Ecto neural progenitor cell (in vitro differentiated cells): ENCODE measurements at places on chromosomes 7 and 10.

- no peak for DNase-seq
Observed at GRCh38 chr7:129845178-129845971, 107.4 kb downstream of the UBE2H start.

GRCh38 chr7:142835487-142835886, 19.4 kb upstream of the EPHB6 start:
- DNase-seq, result no peak

DNA sequence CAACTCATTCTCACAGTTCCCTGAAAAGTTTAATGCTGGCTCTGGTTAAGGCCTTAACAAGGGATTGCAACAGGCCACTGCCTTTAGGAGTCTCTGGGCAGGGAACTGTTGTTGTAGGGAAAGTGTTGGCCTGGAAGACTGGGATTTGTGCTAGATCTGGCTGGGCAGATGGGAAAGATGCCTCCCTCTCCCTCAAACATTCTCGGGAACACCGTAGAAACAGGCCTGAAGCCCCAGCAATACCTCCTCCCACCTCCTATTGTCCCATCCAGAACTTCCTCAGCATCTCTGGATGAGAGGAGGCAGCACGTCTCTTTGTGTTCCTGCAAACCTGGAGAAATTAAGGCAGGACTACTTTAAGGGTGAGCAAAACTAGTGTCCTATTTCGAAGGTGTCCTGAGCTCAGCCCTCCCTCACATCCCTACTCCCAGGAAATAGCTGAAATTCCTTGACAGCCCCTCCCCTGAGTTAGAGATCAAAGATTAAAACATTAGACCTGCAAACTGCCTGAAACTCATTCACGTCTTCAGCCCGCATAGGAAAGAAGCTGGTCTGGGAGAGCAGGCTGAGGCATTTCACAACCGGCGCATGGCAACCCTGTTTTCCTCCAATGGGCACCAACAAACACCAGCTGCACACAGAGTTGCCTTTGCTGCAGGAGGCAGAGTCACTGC, 10.9 kb upstream of the MAP3K8 start:
- DNase-seq, result peak; percentile 57

- no peak for DNase-seq
Observed at GRCh38 chr7:106704000-106704840, 43.3 kb upstream of the CCDC71L start.

DNA sequence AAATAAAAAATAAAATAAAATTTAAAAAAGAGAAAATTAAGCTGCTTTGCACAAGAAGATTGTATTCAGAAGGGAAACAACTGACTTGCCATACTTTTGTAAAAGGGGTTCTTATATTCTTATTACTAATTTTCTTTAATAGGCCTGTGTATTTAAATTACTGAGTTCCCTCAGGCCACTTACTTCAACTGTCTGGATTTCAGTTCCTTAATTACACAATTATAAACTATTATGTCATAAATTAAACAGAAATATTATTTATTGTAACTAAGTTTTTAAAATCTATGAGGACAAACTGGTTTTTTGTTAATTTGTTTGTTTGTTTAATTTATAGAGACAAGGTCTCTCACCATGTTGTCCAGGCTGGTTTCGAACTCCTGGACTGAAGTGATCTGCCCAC, 22.4 kb upstream of the MICU1 start:
- no peak for DNase-seq

DNA sequence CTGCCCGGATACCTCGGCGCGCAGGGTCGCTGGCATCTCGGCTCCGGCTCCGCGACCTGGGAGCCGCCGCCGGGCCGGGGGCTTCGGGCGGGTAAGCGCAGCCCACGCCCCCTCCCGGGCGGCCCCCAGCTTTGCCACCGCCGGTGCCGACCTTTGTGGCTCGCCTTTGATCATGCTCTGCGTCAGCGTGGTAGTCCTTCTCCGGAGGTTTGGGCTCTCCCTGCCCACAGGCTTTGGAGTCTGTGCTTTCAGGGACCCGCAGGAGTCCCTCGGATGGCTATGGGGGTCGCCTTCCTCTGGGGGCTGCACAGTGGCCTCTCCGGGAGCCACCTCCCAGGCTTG, 7.3 kb downstream of the ATP6V1F start:
- DNase-seq, result peak; percentile 68

GRCh38 chr7:44535348-44536064, 5.6 kb downstream of the NPC1L1 start:
- DNase-seq, result no peak

DNA sequence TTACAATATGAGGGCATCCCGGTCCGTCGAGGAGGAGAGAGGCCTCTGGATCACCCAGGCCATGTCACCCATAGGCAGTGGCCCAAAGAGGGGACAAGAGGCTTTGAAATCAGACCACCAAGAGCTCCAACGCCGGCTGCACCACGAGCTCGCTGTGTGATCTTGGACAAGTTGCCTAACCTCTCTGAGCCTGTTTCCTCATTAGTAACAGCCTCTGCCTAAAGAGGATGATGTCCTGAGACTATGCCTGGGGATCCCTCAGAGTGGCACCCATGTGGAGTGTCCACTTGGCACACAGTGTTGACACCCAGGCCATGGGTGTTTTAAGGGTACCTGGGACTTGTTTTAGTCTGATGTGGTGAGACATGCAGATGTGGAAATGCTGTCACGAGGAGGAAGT, 50.8 kb downstream of the MICALL2 start:
- DNase-seq, result no peak

DNA sequence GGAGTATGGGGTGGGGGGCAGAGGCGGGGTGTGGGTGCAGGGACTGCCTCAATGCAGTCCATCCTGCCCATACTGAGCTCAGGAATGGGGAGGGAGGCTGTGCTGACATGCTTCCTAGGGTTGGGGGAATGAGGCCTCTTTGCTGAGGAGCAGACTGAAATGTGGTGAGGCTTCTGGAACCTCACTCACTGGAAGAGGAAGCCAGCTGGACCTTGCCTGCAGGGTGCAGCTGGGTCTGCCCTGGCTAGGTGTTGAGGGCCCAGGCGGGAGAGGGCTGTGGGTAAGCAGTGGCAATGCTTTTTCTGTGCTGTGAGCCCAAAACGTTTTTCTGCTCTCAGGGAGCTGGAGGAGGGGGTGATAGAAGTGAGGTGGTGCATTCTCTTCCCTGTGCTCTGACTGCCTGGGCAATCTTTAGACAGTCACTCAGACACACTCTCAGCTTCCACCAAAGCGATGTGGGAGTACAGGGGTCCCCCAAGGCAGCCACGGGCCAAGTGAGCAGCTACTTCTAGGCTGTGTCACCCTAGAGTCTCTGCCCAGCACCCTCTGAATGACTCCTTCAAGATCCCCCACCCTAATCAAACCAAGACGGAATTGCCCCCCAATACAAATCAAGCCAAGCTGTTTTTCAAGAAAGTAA, 41.1 kb upstream of the BMPR1A start:
- no peak for DNase-seq

- no peak for DNase-seq
Observed at GRCh38 chr10:89151857-89152256, 55.3 kb downstream of the CH25H start.

DNA sequence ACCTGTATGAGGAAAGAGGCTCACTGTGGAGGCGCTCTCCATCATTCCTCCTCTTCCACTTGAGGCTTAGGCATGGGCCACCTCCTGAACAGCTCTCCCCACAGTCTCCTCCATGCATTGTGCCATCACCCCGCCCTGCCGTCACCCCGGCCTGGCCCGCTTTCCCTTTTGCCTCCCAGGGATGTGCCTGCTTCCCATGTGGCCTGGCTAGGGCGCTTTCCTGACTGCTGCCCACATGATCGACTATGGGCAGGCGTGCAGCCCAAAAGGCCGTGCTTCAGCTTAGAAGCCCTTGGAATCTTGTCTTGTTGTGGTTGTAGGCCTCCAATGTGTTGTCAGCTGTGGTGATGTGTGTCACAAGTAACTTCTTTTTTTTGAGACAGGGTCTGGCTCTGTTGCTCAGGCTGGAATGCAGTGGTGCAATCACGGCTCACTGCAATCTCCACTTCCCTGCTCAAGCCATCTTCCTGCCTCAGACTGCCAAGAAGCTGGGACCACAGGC, 1.8 kb upstream of the ACTR3C start:
- no peak for DNase-seq

- DNase-seq, result no peak
Observed at GRCh38 chr10:28558923-28559508, 26.1 kb downstream of the WAC start.

DNA sequence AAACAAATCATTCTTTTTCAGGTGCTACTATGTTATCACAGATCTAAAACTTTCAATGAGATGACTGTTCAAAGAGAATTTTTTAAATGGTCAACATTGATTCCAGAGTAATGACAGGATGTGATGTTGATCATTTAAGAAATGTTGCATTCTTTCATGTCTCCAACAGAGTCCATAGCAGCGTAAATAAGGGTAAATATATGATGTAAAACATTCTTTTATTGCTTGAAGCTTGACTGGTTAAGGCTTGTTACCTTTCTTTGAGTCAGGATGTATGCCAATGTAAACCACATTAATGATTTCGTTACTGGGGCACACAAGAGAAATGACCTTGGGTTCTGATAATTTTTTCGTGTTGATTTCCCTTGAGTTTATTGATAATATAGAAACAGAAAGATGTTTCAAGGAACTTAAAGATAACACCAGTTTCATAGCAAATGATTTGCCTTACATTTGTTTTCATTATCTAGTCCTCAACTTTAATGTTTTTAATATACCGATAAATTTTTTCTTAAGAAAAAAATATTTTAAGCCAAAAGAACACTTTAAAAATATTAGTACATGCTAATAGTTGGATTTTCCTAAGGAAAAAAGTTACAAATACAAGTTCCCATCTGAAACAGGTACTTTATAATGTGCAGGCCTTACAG, 3.5 kb downstream of the STK17A start:
- DNase-seq, result no peak

- no peak for DNase-seq
Observed at GRCh38 chr7:78134256-78134655, 335.7 kb downstream of the PHTF2 start.

DNA sequence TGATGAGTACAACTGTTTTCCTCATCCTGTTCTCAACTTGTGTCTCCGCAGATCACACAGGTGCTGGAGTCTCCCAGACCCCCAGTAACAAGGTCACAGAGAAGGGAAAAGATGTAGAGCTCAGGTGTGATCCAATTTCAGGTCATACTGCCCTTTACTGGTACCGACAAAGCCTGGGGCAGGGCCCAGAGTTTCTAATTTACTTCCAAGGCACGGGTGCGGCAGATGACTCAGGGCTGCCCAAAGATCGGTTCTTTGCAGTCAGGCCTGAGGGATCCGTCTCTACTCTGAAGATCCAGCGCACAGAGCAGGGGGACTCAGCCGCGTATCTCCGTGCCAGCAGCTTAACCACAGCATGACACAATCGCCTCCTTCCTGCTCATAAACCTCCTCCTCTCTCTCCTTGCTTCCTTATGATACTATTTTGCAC, 126.7 kb upstream of the PRSS58 start:
- no peak for DNase-seq

- no peak for DNase-seq
Observed at GRCh38 chr7:45036317-45036716, 36.3 kb downstream of the CCM2 start.

- DNase-seq, result no peak
Observed at GRCh38 chr7:121697731-121698316, 175.1 kb upstream of the PTPRZ1 start.

GRCh38 chr10:21449288-21449966, 76.1 kb downstream of the SKIDA1 start:
- no peak for DNase-seq

DNA sequence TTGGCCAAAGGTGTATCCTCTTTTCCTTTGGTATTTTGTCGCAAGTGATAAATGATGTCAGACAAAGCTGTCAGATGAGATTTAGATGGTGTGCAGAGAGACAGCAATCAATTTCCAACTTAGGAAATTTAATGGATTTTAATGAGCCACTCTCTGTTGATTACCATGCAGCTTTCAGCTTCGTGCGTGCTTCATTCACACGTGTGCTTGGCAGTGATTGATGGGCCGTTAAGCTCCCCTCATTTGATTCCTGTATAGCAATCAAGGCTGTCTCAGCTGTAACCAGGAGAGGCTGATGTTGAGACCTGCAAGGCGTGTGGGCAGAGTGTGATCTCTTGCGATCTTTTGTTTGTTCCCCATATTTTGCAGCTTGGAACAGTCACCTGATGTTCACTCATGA, 439.6 kb downstream of the CALN1 start:
- DNase-seq, result no peak

DNA sequence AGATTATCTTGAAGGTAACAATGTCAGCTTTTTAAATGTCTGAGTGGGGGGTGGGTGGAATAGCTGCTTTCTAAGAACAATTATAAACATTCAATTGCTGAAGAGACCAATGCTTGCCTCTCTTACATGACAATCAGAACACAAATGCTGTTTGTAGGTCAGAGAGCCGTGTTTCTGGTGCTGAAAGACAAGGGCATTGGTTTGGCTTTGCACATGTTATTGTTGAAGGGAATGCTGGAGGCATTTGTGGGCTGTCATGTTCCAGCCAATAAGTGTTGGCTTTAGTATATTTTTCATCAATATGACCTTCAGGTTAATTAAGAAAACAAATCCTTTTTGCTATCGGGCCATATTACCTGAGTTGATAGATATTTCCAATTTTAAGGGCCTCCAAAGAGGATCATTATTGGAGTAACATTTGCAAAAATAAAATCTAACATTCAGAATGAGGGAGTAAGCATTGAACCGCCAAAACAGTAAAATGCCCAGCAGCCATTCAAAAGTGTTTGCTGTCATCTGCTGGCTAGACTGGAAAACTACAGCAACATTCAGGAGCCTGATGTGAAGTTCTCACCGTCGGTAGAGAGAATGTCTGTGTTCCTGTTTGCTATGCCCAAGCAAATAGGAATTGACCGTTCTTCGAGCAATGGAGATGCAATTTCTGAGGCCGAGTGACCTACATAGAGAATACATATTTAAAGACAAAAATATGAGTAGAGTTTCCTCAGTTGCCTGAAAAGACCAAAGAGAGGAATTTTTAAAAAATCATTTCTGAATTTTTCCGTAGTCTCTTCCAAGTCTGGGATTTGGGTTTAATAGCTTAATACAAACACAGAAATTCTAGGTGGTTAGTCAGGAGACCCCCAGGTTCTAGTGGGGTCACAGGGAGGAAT, 118.9 kb downstream of the APBB1IP start:
- no peak for DNase-seq

GRCh38 chr10:70588859-70589570, 13.5 kb downstream of the PRF1 start:
- no peak for DNase-seq

GRCh38 chr7:5423306-5423975, at the start of gene TNRC18:
Gene TNRC18 (minus strand): TSS chr7:5423834. CDS start chr7:5421246, 2,588 bp downstream.
- peak; percentile 79 for DNase-seq

- DNase-seq, result no peak
Observed at GRCh38 chr10:109773288-109774120, 149.8 kb downstream of the XPNPEP1 start.

GRCh38 chr7:155373359-155374273, 75.9 kb downstream of the INSIG1 start:
- no peak for DNase-seq

DNA sequence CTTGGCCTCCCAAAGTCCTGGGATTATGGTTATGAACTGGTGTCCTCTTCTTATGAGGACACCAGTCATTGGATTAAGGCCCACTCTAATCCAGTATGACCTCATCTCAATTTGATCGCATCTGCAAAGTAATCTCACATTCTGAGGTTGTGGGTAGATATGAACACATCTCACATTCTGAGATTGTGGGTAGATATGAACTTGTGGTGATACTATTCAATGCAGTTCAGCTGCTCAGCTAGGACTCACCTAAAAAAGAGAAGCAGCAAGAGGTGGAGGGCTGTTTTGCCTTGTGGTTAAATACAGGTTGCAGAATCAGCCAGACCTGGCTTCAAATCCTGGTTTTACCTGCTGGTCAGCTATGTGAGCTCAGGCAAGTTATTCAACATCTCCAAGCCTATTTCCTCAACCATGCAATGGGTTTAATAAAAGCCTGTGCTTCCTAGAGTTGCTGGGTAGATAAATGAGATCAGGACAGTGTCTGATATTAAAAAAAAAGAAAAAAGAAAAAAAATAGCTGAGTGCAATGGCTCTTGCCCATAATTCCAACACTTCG, 8.5 kb upstream of the BAG3 start:
- no peak for DNase-seq
